ENCODE measurements at places on chromosomes 3 and 15. TPM values are rescaled to one million over a fixed set of nuclear protein-coding genes. Genes with fewer than 3 reads are reported as not detected.

Gene CD200R1
- 3.7 TPM for total RNA-seq

Gene AP3B2
- 0.29 TPM for total RNA-seq

Gene TRPM1
- total RNA-seq: not detected

- no peak for DNase-seq
Observed at GRCh38 chr3:119965692-119966091, 128.6 kb downstream of the GSK3B start.

Gene ADAMTS7
- total RNA-seq: 102 TPM

GRCh38 chr3:50356553-50356952 lies 2.8 kb downstream of the TMEM115 start:
- peak; percentile 71 for DNase-seq

Gene TUSC7
- not detected for total RNA-seq

DNA sequence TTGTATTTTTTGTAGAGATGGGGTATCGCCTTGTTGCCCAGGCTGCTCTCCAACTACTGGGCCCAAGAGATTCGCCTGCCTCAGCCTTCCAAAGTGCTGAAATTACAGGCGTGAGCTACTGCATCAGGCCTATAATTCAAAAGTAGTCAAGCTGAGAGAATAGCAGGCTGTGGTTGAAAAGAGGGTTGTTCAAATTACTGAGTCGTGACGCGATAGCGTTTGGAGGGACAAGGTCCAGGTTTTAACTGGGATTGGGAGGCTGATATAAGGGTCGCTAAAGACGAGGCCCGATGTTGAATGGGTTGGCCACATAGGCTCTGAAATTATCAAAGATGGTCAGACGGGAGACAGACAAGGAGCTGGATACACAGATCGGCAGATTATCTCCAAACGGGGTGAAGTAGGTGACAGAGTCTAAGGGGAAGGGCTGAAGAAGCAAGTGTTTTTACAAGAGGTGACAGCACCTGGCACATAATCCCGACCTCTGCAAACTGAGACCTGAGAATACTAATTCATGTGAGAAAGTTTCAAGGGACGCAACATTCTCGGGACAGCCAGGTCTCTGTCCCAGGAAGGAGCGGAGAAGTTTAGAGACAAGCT lies 759 bp upstream of the ARID3B start:
- DNase-seq: no peak

Gene PFN2
- 130 TPM for total RNA-seq

DNA sequence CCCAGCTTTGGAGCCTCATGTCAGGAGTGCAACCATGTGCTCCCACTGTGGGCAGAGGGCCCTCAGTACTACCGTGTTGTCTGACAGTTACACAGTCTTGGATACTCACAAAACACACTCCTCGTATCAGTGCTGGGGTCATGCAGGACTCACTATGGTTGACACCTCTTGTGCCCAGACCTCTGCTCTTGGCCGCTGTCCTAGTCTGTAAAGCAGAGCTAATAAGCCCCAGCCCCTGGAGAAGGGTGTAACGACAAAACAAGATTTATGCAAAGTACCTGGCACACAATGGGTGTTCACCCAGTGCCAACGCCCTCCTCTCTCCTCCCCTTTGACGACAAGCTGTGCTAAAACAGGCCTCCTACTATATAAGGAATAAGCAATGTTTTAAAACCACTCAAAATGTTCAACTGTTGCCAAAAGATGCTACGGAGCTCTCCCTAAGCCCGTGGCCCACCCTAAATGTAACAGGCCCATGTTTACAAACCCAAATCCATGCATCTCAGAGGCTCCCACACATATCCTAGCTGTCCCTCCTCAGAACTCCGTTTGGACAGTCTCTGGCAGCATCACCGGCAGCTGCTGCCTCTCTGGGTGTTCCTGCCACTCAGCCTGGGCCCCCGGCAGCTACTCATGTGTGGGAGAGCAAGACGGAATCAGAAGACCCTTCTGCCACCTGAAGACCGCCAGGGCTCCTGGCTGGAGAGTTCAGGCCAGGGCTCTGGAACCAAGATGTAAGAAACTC lies 65.8 kb downstream of the MRPL46 start:
- DNase-seq: peak; percentile 68

Gene FAM174B
- 54.0 TPM for total RNA-seq

Gene CCRL2
- total RNA-seq: not detected
